ENCODE measurements at places on chromosomes 16 and 17.

DNA sequence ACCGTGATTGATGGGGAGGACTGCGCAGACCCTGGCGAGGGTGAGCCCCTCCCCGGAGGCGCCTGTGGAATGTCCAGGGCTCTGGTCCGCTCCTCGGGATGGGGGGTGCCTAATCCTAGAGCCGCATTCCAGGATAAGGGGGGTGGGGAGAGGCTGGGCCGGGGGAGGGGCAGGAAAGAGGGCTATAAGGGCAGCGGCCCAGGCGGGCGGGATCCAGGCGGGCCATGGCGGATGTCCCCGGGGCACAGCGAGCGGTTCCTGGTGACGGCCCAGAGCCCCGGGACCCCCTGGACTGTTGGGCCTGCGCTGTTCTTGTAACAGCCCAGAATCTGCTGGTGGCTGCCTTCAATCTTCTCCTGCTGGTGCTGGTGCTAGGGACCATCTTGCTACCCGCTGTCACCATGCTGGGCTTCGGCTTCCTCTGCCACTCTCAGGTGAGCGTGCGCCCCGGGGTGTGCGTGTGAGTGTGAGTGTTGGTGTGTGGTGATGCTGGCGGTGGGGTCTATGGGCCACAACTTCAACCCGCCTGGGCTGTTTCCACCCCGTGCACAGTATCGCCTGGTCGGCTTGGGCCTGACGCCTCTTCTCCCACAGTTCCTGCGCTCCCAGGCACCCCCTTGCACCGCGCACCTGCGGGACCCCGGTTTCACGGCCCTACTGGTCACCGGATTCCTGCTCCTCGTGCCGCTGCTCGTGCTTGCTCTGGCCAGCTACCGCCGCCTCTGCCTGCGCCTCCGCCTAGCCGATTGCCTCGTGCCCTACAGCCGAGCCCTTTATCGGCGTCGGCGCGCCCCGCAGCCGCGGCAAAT lies at the start of gene TMEM88:
TSS of gene TMEM88 (plus strand) at position 216 of the 809 bp plus-strand sequence. CDS start at position 225, 9 bp downstream.
- DNase-seq = no peak

DNA sequence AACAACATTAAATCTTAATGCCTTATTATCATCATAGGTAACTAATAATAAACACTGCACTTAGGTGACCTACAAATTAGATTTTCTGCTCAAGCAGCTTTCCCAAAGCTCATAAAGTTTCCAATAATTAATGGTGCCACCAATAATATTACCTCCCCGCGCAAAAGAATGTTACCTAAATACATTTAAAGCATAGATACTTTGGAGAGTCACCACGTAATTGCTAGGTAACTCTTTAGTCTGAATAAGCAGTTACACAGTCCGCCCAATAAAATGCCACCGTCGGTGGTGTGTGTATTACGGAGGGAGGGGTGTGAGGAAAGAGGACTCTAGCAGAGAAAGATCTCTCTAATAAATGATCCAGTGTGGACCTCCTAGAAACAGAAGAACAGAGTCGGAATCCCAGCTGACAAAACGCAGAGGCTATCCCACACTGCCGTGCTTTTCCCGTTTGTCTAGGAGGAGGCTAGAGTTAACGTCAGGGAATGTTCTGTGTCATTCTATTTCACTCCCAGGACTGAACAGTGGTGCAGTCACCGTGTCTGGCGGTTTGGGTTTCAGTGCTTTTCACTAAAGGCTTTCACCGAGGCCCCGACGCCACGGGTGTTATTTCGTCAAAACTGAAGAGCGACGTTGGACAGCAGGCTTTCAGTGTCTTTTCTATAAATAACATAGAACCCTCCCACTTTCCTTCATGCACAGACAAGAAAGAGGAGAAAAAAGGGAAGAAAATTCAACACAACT lies 630 bp downstream of the RNFT1 start:
- peak; percentile 41 for DNase-seq

GRCh38 chr17:28258347-28258887 lies 60.6 kb upstream of the TMEM97 start:
- no peak for DNase-seq

- no peak for DNase-seq
Measured at GRCh38 chr17:18981642-18982424, 22.7 kb downstream of the FAM83G start.

- DNase-seq = no peak
Measured at GRCh38 chr16:19625039-19625438, 69.5 kb downstream of the VPS35L start.

GRCh38 chr16:57530104-57530521 lies 6.3 kb downstream of the CCDC102A start:
- DNase-seq = peak; percentile 43

DNA sequence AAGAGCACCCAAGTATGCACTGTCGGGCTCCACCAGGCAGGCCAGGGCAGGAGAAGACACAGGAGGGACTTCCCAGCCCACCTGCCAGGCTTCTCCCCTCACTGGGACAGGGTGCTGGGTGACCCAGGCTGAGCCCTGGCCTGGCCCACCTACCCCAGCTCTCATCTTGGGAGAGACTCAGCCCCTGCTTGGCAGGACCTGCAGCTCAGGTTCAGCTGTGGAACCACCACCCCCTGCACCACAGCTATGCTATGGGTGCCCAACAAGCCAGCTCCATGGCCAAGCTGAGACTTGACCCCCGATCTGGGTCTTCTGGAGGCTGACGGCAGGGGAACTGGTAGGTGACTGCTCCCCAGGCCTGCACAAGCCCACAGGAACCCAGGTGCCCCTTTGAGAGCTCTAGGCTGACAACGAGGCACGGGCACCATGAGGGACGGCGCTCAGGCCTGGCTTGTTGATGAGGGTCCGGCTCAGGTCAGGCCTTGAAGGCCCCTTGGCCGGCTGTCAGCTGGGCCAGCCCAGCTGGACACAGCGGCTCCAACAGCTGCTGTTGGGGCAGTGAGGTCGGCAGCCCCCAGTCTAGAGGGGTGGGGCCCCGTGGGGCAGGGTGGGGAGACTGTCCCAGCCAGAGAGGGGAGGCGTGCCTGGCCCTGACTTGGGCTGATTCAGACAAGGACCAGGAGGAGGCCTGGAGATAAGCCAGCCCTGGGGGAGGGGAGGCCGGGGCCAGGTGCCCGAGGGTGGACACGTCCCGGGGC lies 4.6 kb downstream of the RPUSD1 start:
- no peak for DNase-seq

GRCh38 chr16:83247767-83248372 lies 559.9 kb upstream of the HSBP1 start:
- no peak for DNase-seq

- no peak for DNase-seq
Measured at GRCh38 chr17:43615330-43616028, 46.2 kb downstream of the MEOX1 start.

GRCh38 chr16:68452176-68452575 lies 3.9 kb upstream of the SMPD3 start:
- no peak for DNase-seq

DNA sequence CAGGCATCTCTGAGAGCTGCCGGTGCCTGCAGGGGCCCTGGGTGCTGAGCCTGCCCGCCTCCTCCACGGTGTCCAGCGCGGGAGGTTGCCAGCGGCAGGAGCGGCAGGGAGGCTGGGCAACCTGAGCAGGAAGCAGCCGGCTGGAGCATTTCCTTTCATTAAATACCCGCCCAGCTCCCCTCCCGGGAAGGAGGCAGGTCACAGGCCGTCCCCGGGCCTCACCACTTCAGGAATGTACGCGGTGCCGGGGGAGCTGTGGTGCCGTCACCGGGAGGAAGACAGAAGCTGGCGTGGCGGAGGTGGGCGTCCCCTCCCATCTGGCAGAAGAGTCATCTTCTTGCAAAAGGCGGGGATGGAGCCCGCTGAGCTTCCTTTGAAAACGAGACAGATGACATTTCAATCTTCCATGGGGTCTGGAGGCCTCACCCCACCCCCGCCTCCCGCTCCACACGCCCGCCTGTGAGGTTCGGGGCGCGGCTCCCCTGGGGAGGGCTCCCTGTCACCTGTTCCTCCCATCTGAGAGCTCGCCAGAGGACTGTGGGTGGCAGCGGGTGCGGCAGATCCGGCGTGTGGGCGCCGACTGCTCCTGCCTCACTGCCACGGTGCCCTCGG lies 16.0 kb downstream of the SOX8 start:
- no peak for DNase-seq

DNA sequence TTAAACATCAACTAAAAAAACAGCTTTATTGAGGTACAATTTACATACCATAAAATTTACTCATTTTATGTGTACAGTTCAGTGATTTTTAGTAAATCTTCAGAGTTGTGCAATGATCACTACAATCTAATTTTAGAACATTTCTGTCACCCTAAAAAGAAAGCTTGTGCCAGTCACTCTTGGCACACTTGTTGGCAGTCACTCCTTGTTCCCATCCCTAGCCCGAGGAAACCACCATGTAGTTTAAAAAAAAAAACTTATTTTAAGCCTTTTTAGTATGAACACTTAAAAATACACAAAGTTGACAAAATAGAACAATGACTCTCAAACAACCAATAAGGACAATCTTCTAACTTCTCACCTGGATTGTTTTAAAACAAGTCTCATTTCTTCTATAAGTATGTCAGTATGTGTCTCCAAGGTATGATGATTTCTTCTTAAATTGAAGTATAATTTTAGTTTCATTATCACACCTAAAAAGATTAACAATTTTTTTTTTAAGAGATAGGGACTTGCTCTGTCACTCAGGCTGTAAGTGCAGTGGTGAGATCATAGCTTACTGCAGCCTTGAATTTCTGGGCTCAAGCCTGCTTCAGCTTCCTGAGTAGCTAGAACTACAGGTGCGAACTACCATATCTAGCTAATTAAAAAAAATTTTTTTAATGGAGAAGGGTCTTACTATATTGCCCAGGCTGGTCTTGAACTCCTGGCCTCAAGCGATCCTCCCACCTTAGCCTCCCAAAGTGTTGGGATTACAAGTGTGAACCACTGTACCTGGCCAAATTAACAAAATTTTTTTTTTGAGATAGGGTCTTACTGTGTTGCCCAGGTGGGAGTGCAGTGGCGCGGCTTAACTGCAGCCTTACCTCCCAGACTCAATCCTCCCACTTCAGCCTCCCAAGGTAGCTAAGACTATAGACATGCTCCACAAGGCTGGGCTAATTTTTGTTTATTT lies 53.2 kb downstream of the PPM1E start:
- no peak for DNase-seq

- no peak for DNase-seq
Measured at GRCh38 chr16:27437946-27438345, 36.0 kb downstream of the IL21R start.

GRCh38 chr17:30093463-30094147 lies 23.0 kb upstream of the NSRP1 start:
- peak; percentile 14 for DNase-seq

- no peak for DNase-seq
Measured at GRCh38 chr16:88067530-88068411, 116.5 kb downstream of the BANP start.
